Cortex of kidney (tissue), 1 donor: ENCODE measurements at places on chromosomes 2 and 18.

- DNase-seq: no peak
Measured at GRCh38 chr2:110106642-110107041, 9.0 kb downstream of the MALL start.

DNA sequence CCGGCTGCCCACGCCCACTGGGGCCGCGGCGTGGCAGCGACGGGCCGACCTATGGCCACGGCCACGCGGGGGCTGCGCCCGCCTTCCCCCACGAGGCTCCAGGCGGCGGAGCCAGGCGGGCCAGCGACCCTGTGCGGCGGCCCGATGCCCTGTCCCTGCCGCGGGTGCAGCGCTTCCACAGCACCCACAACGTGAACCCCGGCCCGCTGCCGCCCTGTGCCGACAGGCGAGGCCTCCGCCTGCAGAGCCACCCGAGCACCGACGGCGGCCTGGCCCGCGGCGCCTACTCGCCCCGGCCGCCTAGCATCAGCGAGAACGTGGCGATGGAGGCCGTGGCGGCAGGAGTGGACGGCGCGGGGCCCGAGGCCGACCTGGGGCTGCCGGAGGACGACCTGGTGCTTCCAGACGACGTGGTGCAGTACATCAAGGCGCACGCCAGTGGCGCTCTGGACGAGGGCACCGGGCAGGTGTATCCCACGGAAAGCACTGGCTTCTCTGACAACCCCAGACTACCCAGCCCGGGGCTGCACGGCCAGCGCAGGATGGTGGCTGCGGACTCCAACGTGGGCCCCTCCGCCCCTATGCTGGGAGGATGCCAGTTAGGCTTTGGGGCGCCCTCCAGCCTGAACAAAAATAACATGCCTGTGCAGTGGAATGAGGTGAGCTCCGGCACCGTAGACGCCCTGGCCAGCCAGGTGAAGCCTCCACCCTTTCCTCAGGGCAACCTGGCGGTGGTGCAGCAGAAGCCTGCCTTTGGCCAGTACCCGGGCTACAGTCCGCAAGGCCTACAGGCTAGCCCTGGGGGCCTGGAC lies 253.2 kb downstream of the GLI2 start:
- no peak for DNase-seq

GRCh38 chr2:84327645-84328249 lies 131.3 kb downstream of the SUCLG1 start:
- DNase-seq: no peak

GRCh38 chr2:44674473-44675284 lies 266.8 kb upstream of the SIX3 start:
- no peak for DNase-seq

- DNase-seq: no peak
Measured at GRCh38 chr2:241905716-241906377, 36.3 kb downstream of the RTP5 start.

- DNase-seq: no peak
Measured at GRCh38 chr2:174779361-174779928, 15.2 kb upstream of the CHRNA1 start.

- DNase-seq: no peak
Measured at GRCh38 chr18:57635003-57635822, 13.6 kb upstream of the NARS1 start.

DNA sequence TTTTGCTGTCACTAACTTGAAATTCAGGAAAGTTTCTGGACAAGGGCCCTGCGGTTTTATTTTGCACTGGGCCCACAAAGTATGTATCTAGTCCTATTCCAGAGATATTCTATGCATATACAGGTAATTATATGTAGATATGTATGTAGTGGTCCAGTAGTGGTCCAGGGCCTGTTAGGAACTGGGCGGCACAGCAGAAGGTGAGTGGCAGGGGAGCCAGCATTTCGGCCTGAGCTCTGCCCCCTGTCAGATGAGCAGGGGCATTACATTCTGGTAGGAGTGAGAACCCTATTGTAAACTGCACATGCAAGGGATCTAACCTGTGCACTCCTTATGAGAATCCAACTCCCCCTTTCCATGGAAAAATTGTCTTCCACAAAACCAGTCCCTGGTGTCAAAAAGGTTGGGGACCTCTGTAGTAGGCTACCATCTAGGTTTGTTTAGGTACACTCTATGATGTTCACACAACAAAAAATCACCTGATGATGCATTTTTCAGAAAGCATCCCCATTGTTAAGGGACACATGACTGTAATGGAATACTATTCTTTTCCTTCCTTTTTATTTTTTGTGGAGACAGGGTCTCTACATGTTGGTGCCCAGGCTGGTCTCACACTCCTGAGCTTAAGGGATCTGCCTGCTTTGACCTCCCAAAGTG lies 2.8 kb upstream of the PPP4R3B start:
- no peak for DNase-seq

DNA sequence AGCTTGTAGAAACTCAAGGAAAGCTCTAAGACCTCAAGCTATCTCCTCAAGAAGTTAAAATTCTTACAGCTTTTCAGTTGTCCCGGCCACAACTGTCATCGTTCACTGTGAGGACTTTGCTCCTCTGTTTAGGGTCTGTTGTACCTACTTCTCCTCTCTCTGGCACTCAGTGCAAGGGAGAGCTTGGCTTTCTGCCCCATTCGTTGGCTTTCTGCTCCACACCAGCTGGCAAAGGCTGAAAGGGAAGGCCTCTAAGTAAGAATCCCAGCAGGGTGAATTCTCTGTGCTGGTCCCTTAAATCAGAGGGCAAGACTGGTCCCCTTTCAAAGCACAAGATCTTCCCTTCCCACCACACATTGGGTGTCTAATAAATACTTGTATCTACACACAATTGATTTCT lies 17.3 kb downstream of the ZBTB7C start:
- no peak for DNase-seq

DNA sequence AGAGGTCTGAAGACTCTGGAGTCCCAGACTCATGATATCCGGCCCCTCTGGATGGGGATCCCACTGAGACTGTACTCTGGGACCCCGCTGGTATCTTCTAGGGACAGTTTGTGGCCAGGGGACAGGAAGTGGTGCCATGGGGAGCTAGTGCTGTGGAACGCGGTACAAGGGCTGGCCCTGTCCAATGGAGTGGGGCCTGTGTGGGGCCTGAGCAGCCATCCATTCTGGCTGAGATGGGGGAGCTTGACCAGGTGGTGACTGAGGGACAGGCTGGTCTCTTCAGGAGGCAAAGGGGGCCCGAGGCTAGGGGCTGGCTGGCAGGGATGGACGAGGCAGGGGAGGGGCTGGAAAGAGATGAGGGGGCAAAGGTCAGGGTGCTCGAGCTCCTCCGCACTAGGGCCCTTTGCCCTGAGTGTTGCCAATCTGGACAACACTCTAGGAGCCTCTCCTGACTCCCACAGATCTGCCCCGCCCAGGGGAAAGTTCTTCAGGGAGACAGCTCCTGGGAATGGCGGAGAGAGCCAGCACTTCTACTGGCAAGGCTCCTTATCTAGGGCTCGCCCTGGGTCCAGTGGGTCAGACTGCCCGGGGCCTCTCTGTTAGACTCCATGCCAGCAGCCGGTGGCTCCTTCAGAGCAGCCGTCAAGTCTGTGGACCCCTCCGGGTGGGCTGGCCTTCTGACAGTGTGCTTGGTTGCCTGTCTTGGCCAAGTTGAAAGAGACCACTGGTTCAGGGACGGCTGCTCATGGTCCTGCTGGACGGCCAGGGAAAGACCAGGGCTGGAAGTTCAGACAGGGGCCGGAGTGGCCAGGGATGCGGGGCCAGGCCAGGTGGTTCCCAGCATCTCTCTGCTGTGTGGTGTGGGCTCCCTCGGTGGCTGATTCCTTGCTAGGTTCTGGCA lies 12.3 kb downstream of the MALL start:
- no peak for DNase-seq
